ENCODE measurements at places on chromosomes 4 and X.
A peak's percentile ranks its signal among the peaks of the same experiment; 100 is the strongest.

GRCh38 chr4:14262221-14262620, 634.7 kb upstream of the BOD1L1 start:
- DNase-seq = no peak

GRCh38 chr4:14810568-14810967, 191.7 kb upstream of the CPEB2 start:
- DNase-seq = no peak

DNA sequence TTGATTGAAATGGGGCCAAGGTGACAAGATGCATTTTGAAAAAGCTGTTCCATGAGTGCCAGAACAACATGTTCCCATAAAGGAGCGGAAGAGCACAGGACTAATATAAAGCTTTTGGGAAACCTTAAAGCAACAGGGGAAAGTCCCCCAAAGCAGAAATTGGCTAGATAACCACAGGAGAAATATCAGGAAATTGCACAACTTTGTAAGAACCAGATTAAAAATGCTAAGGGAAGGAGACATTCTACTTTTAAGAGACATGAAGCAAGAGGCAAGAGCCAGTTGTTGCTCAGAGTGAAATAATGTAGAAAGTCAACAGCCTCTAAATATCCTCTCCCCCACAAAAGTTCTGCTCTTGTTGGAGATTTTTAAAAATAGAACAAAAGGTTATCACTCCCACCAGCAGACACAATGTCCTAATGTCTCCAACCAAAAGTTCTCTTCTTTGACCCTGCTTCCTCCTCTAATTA, 85.2 kb upstream of the LNX1 start:
- DNase-seq = peak; percentile 50

GRCh38 chrX:8730812-8731558, 952 bp downstream of the ANOS1 start:
- no peak for DNase-seq

- no peak for DNase-seq
Measured at GRCh38 chrX:37349221-37350033, at the start of gene PRRG1. TSS of gene PRRG1 (plus strand) at chrX:37349364. CDS start at chrX:37406250, 56,886 bp downstream.

DNA sequence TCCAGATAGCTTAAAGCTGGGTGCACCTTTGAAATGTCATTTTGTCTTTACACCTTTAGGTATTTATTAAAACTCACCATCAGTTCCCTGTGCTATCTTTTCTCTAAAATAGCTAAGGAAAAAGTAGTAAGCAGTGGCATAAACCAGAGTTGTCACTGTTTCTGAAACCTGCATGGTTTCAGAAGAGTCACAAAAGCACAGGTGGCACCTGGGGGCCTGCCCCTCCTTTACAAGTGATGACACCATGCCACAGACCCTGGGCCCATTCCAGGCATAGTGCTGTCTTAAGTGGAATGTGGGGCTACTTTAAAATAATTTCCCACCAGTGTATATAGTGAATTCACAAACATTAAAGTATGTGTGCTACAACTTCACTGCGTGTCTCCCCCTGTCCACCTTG, 47.8 kb downstream of the DCUN1D4 start:
- DNase-seq = no peak

- DNase-seq = no peak
Measured at GRCh38 chr4:25030277-25031076, at the start of gene LGI2. TSS of gene LGI2 (minus strand) at chr4:25030946. CDS start at chr4:25030693, 253 bp downstream.

- no peak for DNase-seq
Measured at GRCh38 chrX:79153348-79153747, 8.9 kb downstream of the GPR174 start.

DNA sequence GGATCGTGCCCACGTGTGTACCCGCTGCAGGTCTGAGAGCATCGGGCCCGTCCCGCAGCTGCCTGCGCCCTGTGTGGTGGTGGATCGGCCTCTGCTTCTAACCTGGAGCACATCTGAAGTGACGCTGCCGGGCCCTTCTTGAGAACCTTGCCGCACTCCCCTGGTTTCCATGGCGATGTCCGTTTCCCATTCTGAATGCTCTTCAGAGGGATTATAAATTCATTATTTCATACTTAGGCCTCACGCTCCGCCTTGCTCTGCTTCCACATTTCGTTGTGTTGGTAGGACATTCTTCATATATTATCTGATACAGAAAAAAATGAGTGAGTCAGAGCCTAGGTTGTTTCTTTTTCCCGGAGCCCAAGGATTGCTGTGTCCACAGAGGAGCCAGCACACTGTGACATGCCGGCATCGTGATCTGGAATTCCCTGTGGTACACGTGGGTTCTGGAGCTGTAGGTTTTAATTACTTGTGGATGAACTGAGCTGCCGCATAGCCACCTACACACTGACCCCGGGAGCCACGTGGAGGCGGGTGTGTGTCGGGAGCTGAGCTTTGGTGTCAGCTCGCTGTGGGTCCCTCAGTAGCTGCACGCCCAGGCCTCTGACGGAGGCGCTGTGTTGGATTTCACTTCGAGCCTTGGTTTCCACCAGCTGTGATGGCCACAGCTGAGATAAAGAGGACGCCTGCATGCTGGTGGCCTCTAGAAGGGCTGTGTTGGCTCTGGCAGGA, 63.4 kb downstream of the PSAPL1 start:
- DNase-seq = no peak

- no peak for DNase-seq
Measured at GRCh38 chrX:37905436-37906147, 58.2 kb upstream of the DYNLT3 start.

GRCh38 chr4:15688051-15688450, 6.4 kb downstream of the FAM200B start:
- DNase-seq = no peak

DNA sequence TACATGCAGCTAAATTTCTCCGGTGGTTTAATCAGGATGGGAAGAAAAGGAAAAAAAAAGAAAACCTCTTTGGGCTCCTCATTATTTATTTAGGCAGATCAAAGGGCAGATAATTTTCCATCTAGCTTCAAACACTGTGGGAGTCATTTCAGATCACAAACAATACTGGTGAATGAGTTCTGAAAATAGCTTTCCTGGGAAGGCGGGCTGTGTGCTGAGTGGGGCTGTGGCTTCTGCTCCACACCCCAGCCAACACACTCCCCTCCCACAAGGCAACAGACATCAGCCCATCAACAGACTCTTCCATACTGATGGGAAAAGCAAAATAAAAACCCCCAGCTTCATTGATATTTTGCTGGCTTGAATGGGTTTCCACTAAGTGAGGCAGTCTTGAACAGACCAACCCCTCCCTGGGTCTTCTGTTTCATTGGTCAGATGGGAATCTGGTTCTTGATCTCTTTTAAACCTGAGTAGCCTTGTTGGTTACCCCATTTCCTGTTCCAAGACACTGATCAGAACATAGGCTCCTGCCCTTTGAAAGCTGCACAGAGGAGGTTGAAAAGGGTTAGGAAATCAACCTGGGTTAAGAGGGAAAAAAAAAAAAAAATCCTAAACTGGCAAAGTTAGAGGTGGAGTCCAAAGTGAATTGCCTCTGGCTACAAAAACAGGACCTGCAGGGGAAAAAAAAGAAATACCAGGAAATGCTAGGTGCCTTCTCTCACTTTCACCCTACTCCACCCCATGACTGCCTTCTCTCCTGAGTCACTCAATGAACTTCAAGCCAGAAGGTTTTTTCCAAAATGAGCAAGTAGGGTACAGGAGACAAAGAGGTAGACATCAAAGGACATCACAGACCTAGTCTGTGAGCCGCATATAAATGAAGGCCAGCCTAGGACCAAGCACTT, 20.0 kb downstream of the AMOT start:
- DNase-seq = no peak

DNA sequence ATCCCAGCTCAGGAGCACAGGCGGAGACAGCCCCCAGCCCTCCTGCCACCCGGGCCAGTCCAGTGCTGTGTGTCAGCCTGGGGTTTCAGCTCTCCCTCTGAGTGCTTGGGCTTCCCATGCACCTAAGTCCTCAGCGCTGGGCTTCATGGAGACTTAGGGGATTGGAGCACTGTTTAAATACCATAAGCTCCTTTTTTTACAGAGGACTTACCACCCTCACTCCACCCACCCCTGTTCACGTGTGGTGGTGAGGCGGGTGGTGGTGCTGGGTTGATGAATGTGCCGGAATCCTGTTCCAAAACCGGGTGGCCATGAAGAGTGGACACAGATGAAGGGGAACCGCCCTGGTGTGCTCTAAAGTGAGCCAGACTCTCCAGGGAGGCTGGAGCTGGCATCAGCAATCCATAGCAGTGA, 66.9 kb downstream of the PSAPL1 start:
- DNase-seq = no peak

- no peak for DNase-seq
Measured at GRCh38 chrX:71621603-71622002, 3.3 kb upstream of the CXCR3 start.

- DNase-seq = no peak
Measured at GRCh38 chr4:140697709-140698560, 58.2 kb downstream of the TBC1D9 start.

Measured in CD14-positive monocyte (primary cell).